OCI-M1 (cell line): ENCODE measurements at places on chromosomes 3 and 15.
A peak's percentile ranks its signal among the peaks of the same experiment; 100 is the strongest.

DNA sequence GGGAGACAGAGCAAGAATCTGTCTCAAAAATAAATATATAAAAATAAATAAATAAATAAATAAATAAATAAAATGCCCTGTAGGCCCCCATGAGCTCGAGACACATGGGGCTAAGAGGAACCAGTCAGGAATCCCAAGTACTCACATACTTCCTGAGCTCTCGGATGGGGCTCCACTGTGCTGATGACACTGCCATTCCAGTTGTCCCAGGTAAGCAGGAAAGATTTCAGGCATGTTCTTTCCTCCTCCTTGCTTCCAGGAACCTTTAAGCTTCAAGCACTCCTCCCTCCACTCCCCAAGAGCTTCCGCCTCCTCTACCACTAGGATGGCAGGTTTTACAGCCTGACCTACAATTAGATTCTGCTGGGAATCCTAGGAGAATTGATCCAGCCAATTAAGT is 113.4 kb downstream of the SLC49A4 start:
- no peak for DNase-seq

DNA sequence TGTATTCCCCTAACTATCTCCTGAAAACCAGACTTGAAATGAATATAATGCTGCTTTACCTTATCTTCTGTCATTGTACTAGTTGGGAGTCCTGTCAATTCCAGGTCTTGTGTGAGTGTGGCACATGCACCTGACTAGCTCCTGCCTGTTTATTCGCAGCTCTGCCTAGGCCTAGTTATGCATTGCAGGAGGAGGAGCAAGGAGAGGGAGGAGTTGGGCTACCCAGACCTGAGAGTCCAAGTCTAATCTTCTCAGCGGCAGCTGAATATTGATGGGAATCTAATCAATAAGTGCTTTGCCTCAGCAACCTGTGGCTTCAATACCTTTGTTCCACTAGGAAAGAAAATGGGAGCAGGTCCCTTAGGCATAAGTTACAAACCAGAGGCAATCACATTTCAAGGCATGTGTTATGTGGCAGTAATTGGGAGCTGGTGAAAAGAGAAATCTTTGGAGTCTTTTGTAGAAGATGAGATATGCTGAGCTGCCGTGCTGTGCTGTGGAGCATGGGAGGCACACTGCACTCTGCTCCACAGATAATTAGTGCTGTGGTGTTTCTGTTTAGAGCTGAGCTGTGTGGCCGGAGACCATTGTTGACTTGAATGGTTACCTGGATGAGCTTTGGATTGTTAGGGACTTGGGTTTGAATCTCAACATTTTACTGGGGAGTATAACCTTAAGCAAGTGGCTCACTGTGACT is at the start of gene SLC2A2:
TSS of gene SLC2A2 (minus strand) at position 124 of the 697 bp plus-strand sequence. CDS start at position 74, 50 bp downstream.
- DNase-seq, result no peak

DNA sequence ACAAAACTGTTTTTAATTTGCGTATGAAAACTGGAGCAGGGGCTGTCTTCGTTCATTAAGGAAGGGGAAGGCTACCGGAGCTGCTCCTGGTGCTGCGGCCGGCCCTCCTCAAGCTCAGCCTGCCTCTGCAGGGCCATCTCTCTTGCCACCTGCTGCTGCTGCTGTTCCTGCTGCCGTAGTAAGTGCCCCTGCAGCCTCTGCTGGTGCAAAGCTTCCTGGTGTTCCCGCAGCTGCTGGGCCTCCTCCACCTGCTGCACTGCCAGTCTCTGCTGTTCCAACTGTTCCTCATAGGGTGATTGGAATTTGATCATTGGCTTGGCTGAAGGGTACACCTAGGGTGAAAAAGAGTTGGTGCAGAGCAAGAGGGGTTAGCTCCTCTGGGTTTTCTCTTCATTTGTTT is 66.0 kb downstream of the GOLIM4 start:
- DNase-seq, result no peak

- no peak for DNase-seq
These were observed 136.7 kb downstream of the PLOD2 start for GRCh38 chr3:146024260-146024659.

DNA sequence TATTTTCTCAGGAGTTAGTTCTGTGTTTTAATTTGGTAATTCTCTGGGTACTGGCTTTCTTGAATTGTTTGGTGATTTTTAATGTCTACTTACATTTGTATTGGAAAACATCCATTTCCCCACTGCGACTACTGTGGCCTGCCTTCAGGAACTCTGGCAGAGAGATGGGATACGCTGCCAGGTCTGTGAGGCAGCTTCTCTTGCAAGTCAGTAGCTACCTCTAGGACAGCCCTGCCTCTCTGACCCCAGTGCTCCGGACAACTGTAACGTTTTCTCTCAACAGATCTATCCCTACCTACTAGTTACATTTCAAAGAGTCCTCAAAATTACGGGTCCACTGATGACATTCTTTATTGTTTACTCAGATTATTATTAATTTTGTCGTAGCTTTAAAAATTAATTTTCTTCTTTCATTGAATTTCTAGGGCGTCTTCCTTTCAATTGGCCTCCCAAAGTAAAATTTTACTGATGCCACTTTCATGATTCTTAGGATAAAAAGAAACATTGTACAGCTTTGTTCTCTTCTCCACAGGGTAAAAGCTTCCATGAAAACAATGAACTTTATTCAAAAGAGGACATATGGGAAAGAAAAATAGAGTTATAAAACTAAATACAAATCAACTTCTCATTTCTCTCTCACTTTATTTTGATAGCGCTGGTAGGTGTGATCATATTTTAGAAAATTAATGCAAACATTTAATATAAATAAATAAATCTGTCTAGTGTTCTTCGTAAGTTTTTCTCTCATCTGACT is 123.2 kb upstream of the GOLGA8J start:
- no peak for DNase-seq

- DNase-seq, result no peak
These were observed 213.1 kb downstream of the FGF12 start for GRCh38 chr3:192514081-192514753.

DNA sequence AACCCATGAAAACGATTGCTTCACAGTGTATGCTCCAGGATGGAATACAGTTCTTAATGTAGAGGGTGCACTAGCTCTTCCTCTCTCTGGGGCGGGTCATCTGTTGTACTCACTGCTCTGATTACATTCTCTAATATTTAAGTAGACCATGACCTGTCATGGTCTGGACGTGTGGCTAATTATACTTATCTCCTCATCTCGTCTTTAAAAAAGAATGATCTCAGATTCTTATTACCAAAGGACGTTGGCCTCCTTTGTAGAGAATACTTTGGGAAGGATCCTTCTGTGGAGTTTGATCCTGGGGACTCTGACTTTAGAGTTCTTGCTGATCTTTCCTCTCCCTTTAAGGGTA is 48.4 kb upstream of the TRAK1 start:
- DNase-seq, result no peak

- no peak for DNase-seq
These were observed 162.2 kb downstream of the MEIS2 start for GRCh38 chr15:36938131-36938530.

GRCh38 chr15:69723404-69724096 is 270.9 kb downstream of the RPLP1 start:
- no peak for DNase-seq

- DNase-seq, result no peak
These were observed 22.0 kb downstream of the SMAD6 start for GRCh38 chr15:66723826-66724731.

- DNase-seq, result no peak
These were observed 72.5 kb downstream of the SNTN start for GRCh38 chr3:63724987-63725386.

- no peak for DNase-seq
These were observed 5.2 kb downstream of the GRAMD2A start for GRCh38 chr15:72192416-72192815.

DNA sequence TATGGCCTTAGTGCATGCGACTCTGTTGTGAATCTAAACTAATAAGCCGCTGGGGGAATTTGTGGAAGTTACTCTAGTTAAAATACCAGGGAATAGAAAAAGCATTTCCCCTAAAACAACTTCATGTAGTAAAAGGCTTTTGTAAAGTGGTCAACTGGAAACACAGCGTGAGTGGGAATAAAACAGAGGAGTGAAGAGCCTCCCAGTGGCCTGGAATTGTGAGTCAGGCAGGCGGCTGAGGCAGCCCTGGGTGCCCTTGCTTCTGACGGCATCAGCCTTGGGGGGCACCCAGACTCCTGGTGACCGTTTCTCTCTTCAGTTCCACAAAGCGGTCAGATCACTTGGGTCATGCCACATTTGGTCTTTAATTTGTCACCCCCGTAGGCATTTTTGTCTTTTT is 108.4 kb downstream of the GHSR start:
- no peak for DNase-seq

- DNase-seq, result peak; percentile 16
These were observed 119.8 kb downstream of the PDCD6IP start for GRCh38 chr3:33918126-33918756.

- DNase-seq, result peak; percentile 69
These were observed 171.8 kb downstream of the FEZF2 start for GRCh38 chr3:62201438-62202035.

- DNase-seq, result no peak
These were observed 270.4 kb downstream of the SUCLG2 start for GRCh38 chr3:67384016-67384415.

DNA sequence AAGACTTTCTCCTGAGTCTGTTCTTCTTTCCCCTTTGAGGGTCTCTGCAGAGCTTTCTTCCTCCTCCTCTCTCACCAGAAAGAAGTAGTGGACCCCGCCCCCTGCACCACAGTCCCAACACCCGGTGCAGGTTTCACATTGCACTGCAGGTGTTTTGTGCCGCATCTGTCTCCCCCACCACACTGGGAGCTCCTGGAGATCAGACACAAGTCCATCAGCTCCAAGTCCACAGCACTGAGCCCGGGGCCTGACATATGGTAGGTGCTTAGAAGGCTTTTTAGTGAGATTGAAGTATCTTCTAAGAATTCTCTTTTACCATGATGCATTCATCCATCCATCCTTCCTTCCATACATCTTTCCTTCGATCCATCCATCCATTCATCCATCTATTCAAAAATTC is 9.8 kb downstream of the STRA6 start:
- no peak for DNase-seq

- DNase-seq, result no peak
These were observed 60.6 kb upstream of the GCNT3 start for GRCh38 chr15:59550956-59551355.

- DNase-seq, result no peak
These were observed 25.3 kb upstream of the SELENOT start for GRCh38 chr3:150577855-150578254.

GRCh38 chr3:136142592-136142991 is 53.5 kb downstream of the MSL2 start:
- no peak for DNase-seq

- peak; percentile 16 for DNase-seq
These were observed 10.1 kb downstream of the UBP1 start for GRCh38 chr3:33430061-33430460.

DNA sequence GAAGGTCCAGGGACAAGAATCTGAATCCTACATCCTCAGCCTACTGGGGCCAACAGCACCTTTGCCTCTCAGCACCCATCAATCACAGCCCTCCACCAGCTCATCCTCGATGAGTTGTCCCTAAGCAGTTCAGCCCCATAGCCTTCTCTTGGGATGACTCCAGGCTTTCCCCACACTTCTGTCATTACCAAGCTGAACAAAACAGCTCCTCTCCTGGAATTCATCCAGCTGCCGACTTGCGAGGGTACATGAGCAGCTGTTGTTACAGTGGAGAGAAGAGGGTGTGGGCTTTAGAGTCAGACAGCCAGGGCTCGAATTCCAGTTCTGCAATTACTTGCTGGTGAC is 69.0 kb upstream of the THBS1 start:
- DNase-seq, result no peak

GRCh38 chr15:65189102-65189740 is 4.1 kb upstream of the CLPX start:
- peak; percentile 77 for DNase-seq

DNA sequence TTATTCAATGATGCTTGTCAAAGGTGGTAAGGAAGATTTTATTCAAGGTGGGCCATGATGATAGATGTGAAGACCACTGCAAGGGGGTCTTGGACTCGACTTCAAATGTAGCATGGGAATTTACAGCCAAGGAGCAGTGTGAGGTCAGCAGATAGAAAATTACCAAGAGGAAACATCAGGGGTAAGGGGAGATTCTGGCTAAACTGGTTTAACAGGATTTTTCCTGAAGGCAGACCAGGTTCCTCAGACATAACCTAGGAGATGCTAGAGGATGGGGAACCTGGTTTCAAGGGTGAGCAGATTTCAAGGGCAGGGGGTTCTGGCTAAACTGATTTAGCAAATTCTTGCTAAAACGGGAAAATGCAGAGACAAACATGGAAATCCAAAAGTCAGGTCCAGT is 464.9 kb downstream of the TAFA4 start:
- no peak for DNase-seq

- no peak for DNase-seq
These were observed 1.7 kb downstream of the SEMA5B start for GRCh38 chr3:123025642-123026521.

- DNase-seq, result peak; percentile 69
These were observed 63.2 kb upstream of the RASGRP1 start for GRCh38 chr15:38627689-38628277.

DNA sequence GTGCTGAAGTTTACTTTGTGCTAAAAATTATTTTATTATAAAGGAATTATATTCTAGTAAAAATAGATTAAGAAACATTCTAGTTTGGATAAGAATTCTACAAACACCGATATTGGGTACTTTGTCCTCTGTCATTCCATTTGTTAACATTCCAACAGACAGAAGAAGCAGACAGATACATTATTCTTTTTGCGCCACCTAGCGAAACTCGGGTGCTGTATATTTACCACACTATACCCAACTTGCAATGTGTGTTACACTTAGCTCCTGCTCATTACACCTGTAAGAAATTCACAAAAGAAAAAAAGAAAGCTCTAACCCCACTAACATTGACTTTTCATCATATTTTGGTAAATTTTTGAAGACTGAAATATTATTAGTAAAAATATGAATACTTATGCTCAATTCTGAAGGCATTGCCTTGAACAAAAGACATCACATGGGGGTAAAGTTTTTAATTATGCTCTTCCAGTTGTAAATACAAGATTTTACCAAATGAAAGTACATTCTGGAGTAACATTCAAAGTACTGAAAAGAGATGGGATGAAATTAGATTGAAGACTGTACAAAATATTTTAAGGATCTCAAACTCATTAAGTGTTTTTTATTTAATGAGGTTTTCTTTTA is 136.5 kb upstream of the MLF1 start:
- DNase-seq, result peak; percentile 71

DNA sequence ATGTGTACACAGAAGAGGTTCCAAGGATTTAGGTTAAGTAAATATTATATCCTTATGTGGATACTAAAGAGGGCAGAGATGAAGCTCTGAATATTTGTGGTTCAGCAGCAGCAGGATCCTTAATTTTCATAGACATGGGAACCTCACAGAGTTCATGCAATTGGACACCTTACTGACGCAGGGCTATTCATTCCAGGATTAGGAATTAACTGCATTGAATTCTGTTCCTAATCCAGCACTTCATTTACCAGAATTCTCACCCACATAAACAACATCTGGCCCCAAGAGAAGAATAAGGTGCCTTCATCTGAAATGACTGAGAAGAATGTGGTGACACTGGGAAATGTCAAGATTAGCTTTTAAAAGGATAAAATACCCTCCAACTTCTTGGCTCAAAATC is 62.4 kb downstream of the ADAMTS9 start:
- no peak for DNase-seq
